ENCODE measurements at places on chromosomes 16 and 17.
A peak's percentile ranks its signal among the peaks of the same experiment; 100 is the strongest.

DNA sequence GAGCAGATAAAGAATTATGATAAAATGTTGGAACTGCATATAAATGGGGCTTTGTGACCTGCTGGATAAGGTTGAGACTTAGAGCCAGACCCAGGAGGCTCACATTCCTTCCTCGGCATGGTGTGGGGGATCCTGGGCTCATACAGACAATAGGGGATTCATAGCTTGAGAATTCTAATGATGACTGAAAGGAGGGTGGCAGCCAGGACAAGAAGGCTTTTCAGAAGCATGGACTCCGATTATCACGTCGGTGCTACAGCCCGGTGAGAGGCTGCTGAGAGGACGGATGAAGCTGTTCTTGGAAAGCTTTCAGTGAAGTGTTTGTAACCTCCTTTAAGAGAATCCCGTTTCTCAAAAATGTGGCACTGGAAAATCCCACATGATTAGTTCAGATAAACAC lies 167.2 kb downstream of the ANKFN1 start:
- no peak for DNase-seq

GRCh38 chr16:56389554-56389953 lies 35.8 kb downstream of the AMFR start:
- DNase-seq: no peak

DNA sequence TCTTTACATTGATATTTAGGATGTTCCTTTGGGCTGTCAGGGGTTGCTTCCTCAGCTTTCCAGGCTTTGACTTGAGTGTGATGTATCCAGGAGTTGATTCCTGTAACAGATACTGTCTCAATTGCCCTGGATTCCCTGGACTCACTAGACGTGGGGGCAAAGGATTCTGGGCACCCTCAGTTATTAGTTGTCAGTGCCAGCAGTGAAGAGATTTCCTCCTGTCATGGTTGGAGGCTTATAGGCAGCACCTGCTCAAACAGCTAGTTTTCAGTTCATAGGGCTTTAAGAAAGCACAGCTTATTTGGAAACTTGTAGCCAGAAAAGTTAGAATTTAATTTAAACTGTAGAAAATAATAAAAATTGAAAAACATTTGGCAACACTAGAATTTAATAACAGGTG lies 9.5 kb upstream of the B4GALNT2 start:
- DNase-seq: no peak

- no peak for DNase-seq
These were observed 14.9 kb downstream of the SOX9 start for GRCh38 chr17:72135546-72136325.

- DNase-seq: no peak
These were observed 2.0 kb upstream of the GLIS2 start for GRCh38 chr16:4313563-4314531.

- DNase-seq: no peak
These were observed 28.2 kb downstream of the CRAMP1 start for GRCh38 chr16:1640261-1640941.

DNA sequence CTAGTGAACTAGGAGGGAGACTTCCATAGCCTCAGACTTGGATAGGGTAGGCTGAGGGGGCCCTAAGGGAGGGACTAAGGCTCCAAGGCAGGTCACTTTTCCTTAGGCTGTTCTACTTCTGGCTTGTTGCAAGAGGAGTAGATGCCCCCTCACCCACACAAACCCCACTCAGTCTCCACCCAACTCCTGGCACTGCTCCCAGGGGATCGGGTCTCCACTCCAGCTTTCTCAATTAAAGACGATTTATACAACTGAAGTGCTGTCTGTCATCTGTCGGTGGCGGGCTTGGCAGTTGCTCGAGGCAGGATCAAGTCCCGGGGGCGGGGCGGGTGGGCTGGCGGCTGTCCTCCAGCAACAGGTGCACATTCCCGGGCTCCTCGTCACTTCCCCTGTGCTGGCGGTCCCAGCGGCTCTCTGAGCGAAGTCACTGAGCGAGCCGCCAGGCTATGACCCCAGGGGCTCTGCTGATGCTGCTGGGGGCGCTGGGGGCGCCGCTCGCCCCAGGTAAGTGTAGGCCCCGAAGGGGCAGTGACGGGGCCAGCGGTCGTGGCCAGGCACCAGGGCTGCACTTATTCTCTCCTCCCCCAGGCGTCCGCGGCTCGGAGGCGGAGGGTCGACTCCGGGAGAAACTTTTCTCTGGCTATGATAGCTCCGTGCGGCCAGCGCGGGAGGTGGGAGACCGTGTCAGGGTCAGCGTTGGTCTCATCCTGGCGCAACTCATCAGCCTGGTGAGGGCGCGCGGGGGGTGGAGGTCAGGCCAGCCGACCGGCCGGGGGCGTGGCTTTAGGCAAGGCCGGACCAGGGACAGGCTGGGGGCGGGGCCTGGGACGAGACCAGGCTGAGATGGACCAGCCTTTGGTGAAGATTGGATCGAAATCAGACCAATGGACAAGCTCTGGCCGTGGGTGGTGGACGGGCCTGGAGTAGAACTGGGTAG lies at the start of gene CHRNB1:
Gene CHRNB1, plus strand, starts transcription at position 380 of the 937 bp plus-strand sequence. Its CDS starts 67 bp downstream, at position 447.
- peak; percentile 45 for DNase-seq

GRCh38 chr17:65660078-65660477 lies 98.6 kb upstream of the AXIN2 start:
- no peak for DNase-seq

DNA sequence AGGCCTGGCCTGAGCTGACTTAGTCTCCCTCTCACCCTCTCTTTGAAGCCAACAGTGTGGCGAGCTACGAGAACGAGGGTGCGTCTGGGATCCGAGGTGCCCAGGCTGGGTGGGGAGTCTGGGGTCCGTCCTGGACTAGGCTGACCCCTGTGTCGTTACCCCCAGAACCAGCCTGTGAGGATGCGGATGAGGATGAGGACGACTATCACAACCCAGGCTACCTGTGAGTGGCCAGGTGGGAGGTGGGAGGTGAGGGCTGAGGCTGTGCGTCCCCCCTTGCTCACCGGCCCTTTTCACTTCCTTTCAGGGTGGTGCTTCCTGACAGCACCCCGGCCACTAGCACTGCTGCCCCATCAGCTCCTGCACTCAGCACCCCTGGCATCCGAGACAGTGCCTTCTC lies 1.6 kb downstream of the LAT start:
- no peak for DNase-seq

DNA sequence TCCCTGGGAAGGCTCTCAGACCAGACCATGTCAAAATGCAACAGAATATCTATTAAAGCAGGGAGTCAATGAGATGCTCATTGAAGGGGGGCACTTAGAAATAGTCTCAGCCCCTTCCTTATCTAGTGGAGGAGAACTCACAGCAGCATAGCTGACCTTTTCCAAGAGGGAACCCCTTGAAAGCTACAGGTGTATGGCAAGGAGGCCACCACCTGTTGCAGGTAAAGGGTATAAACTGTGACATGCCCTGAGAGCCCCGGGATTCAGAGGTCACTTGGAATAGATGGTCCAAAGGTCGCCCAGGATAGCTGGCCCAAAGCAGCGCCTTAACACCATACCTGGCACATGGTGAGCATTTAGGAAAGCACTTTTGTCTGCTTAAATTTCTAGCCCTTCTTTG lies 120.2 kb upstream of the RPL38 start:
- no peak for DNase-seq

GRCh38 chr17:80000981-80001775 lies 34.5 kb downstream of the TBC1D16 start:
- DNase-seq: no peak

- DNase-seq: no peak
These were observed 5.7 kb upstream of the MRPS23 start for GRCh38 chr17:57855391-57856035.

GRCh38 chr17:58968426-58969061 lies 138.1 kb downstream of the TRIM37 start:
- DNase-seq: no peak

DNA sequence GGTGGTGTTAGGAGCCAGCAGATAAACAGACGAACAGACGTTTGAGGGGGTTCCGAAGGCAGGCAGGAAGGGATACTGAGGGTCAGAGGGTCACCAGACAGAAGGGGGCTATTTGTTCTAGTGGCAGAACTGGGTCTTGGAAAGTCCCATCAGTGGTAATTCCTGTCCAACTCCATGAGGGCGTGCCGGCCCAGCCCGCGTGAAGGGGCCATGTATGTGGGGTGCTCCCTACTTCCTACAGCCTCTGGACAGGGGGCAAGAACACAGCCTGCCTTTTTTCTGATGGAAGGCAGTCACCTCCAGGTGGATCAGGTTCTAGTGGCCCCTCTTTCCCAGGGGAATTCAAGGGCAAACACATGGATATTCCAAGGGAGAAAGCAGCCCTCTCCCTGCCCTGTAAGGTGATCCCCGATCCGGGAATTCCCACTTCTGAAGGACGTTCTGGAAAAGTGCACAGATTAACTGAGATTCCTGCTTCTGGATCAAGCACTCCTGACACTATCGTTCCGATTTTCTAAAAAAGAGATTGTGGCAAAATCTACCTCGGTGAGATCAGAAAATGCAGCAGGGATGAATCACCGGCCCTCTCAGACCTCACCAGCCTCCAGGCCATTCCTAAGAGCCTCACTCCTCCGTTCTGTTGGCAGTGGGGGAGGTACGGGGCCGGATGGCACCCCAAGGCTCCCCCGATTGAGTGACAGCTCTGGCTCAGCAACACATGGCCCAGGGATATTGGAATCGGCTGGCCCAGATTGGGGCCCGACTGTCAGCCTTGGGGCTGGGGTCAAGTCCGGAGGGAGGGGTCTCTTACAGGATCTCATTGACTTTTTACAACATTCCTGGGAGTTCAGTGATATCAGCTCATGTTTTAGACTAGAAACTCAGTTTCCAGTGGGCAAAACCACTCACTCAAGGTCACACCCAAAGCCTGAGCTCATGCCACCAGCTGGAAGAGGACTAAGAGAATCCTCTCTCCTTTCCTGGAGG lies 12.4 kb downstream of the STX1B start:
- no peak for DNase-seq

- DNase-seq: no peak
These were observed 543 bp downstream of the TMUB2 start for GRCh38 chr17:44187131-44187899.

DNA sequence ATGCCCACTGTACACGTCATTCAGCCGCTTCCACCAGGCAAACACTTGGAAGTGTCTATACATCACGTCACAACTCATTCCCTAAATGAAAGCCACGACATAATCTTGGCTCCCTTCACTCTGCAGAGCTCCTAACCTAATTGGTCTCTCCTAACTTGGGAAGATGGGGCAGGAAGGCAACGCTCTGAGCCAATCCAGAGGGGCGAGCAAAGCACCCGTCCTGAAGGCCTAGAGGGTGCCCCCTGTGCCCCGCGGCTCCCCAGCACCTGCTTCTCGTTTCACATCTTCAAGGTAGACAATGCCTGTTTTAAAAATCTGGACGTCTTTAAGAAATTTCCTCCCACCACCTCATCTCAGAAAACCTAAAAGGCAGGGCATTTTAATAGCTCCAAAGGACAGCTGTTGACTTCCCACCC lies 1.0 kb downstream of the CSNK2A2 start:
- no peak for DNase-seq

GRCh38 chr17:77119668-77120301 lies 21.0 kb upstream of the SEC14L1 start:
- no peak for DNase-seq

- DNase-seq: no peak
These were observed 72.4 kb downstream of the WIPI1 start for GRCh38 chr17:68384941-68385340.

GRCh38 chr16:64356267-64356666 lies 765.6 kb downstream of the CDH11 start:
- DNase-seq: no peak

DNA sequence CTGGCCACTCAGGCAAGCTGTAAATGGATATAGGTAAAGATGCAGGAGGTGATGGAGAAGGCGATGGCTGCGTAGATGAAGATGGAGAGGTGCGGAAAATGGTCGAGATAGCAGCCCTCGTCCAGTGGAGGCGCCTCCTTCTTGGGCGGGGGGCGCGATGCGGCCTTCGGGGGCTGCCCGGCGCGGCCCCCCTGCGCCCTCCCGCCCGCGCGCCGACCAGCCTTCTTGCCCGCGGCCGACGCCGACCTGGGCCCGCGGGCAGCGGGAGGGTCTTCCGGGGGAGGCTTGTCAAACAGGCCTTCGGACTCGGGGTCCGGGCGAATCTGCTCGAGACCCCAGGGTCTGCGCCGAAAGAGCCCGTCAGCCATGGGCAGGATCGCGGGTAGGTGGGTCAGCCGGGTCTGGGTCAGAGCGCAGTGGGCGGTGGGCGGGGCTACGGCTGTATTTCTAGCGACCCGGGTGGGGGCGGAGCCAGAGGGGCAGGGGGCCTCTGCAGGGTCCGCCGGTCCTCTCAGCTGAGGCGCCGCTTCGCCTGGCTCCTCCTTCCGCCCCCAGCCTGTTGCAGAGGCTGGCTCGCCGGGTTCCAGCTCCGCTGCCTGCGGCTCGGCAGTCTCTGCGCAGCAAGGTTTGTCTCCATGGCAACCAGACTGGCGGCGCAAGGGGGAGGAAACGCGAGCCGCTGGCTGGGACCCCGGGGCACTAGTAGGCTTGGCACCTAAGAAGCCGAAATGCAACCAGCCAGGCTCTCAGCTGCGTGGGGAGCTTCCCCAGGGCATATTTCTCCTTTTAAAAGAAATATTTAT lies 14.4 kb downstream of the MIS12 start:
- DNase-seq: peak; percentile 75

- DNase-seq: no peak
These were observed 975.7 kb upstream of the RBFOX1 start for GRCh38 chr16:6356911-6357310.

DNA sequence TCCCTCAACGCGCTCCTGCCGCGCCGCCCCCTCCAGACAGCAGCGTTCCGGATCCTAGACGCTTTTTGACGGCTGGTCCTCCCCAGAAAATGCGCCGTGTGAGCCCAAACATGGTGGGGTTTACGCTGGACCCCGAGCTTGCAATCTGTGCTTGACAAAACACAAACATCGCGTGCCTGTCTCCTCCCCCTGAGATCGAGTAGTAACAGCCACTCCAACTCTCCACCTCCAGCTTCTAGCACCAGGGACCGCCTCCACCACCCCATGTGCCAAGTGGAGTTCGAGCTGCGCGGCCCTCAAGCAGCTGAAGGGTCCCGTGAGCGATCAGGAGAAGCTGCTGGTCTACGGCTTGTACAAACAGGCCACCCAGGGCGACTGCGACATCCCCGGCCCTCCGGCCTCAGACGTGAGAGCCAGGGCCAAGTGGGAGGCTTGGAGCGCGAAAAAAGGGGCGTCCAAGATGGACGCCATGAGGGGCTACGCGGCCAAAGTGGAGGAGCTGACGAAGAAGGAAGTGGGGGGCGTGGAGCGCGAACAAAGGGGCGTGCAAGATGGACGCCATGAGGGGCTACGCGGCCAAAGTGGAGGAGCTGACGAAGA lies 656 bp upstream of the GEMIN4 start:
- peak; percentile 23 for DNase-seq

- DNase-seq: peak; percentile 29
These were observed 162.6 kb upstream of the PLCG2 start for GRCh38 chr16:81616321-81617020.

- no peak for DNase-seq
These were observed 9.4 kb upstream of the SLC6A4 start for GRCh38 chr17:30244853-30245385.

- no peak for DNase-seq
These were observed 17.2 kb downstream of the GINS3 start for GRCh38 chr16:58409316-58409973.

Data from substantia nigra (tissue), 51 donors.